ENCODE measurements at places on chromosomes 4 and X. TPM values are rescaled to one million over a fixed set of nuclear protein-coding genes. Genes with fewer than 3 reads are reported as not detected.

HTRA3 gene
- not detected for total RNA-seq

IL15 gene
- 1.2 TPM for total RNA-seq

AFF1 gene
- total RNA-seq, result 68.5 TPM

RBMX2 gene
- 22.6 TPM for total RNA-seq

SPANXA1 gene
- total RNA-seq, result not detected

SMIM31 gene
- total RNA-seq, result not detected

ADH7 gene
- total RNA-seq, result not detected

CT45A1 gene
- not detected for total RNA-seq

VEGFC gene
- total RNA-seq, result 0.34 TPM

NSUN7 gene
- total RNA-seq, result not detected

DGAT2L6 gene
- total RNA-seq, result not detected

Data from T-helper 2 cell treated with Interferon-gamma antibody and Interleukin-4, amounts not matched to agents 100 ng/mL and 5 ng/mL, for 36 hours (primary cell).